Muscle of leg (tissue), 16 donors: ENCODE measurements at places on chromosomes 11 and 22. TPM values are rescaled to one million over a fixed set of nuclear protein-coding genes. Genes with fewer than 3 reads are reported as not detected.

- H3K4me3 ChIP-seq, result no peak overlapping the region
- peaks cover 20% of the 10 kb centered on the region for H3K36me3 ChIP-seq
- no peaks in the 10 kb centered on the region for H3K27me3 ChIP-seq
- DNase-seq, result no peak
Measured at GRCh38 chr22:43129426-43130425, 13.5 kb downstream of the MCAT start.

- no peaks in the 10 kb centered on the region for H3K36me3 ChIP-seq
- peaks cover 9% of the 10 kb centered on the region for H3K4me1 ChIP-seq
- no peaks in the 10 kb centered on the region for H3K27me3 ChIP-seq
- H3K4me3 ChIP-seq, result no peak overlapping the region
Measured at GRCh38 chr11:122153746-122154145, 37.7 kb upstream of the BLID start.

Gene OR51I1
- total RNA-seq, result not detected

Gene LINC01488
- total RNA-seq, result 0.04 TPM

Gene DGAT2
- total RNA-seq, result 0.31 TPM

GRCh38 chr22:49333206-49333605 is 494.5 kb downstream of the BRD1 start:
- H3K36me3 ChIP-seq, result no peaks in the 10 kb centered on the region
- no peak for DNase-seq
- H3K27ac ChIP-seq, result no peak overlapping the region
- no peak overlapping the region for H3K4me3 ChIP-seq
- H3K4me1 ChIP-seq, result no peaks in the 10 kb centered on the region
- peaks cover 5% of the 10 kb centered on the region for H3K27me3 ChIP-seq

Gene SHANK2
- 1.1 TPM for total RNA-seq

DNA sequence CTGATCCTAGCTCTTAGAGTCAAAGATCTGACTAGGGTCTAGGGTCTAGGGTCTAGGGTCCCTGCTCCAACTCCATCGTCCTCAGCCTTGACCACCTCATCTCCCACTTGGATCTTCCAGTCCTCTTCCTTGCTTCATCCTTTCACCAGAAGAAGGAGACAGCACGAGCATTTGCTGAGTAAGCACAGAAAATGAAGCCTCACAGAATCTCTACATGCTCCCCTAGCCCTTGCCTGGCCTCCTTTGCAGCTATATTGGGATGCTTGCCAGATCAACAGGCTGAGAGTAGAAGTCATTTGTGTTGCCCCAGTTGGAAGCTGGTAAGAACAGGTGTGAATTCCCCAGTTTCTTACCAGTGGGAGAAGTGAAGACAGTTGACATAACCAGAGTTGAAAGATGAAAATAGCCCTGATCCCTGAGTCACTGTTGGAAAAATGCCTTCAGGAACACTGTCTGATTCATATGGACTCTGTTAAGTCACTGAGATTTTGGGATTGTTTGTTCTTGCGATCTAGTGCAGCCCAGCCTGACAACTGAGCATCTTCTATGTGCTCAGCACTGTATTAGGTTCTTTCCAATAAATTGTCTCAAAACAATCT is 552.5 kb downstream of the INSC start:
- peaks cover 6% of the 10 kb centered on the region for H3K4me1 ChIP-seq
- H3K27me3 ChIP-seq, result no peaks in the 10 kb centered on the region
- H3K4me3 ChIP-seq, result no peak overlapping the region
- DNase-seq, result no peak
- H3K27ac ChIP-seq, result no peak overlapping the region
- H3K36me3 ChIP-seq, result no peaks in the 10 kb centered on the region

DNA sequence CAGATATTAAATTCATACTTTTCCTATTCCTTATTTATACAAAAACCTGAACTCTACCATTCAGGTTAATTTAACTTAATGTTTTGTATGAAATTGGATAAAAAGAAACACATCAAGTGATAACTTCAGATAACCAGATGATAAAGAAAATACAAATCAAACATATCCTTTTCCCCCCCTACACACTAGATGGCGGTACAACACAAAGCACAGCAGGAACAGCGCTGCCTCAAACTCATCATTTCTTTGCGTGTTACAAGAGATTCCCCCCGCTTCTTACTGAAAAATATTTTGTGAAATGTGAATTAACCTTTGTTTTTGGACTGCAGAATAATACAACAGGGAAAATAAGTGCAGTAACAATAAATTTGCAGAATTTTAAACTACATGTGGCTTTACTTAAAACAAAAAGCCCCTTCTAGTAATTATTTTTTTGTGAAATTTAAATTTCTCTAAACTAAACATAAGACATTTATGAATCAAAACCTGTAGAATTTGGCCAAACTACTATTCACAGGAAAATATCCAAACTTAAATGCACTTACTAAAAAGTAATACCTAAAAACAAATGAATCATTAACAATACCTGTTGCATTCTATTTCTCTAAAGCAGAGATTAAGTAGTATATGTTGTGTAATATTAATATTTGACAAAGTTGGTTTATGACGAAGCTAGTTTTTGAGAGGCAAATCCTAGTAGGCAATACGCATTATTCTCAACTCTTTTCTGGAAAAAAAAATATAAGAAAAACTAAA is 74.4 kb downstream of the ARHGAP32 start:
- H3K4me1 ChIP-seq, result no peaks in the 10 kb centered on the region
- no peak overlapping the region for H3K4me3 ChIP-seq
- no peak overlapping the region for H3K27ac ChIP-seq
- peaks cover 2% of the 10 kb centered on the region for H3K36me3 ChIP-seq
- no peaks in the 10 kb centered on the region for H3K27me3 ChIP-seq

- no peak overlapping the region for H3K27ac ChIP-seq
- H3K27me3 ChIP-seq, result peaks cover 10% of the 10 kb centered on the region
- DNase-seq, result no peak
- H3K36me3 ChIP-seq, result no peaks in the 10 kb centered on the region
Measured at GRCh38 chr11:120556797-120557196, 45.2 kb downstream of the GRIK4 start.

DNA sequence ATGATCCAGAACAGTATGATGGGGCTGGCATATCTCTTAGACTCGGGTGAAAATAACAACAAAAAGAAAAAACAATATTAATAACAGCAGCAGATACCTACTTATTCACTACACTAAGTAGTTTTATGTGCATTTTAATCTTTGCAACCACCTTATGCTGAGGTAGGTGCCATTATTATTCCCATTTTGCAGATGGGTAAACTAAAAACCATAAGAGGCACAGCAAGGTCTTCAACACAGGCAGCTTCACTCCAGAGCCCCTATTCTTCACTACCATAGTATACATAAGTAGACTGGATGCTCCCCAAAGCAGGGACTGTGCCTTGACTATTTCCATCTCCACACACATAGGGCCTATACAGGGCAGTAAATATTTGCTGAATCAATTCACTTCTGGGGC is 41.0 kb downstream of the CLPB start:
- H3K36me3 ChIP-seq, result no peaks in the 10 kb centered on the region
- H3K4me1 ChIP-seq, result no peaks in the 10 kb centered on the region
- H3K27ac ChIP-seq, result no peak overlapping the region
- H3K4me3 ChIP-seq, result no peak overlapping the region

DNA sequence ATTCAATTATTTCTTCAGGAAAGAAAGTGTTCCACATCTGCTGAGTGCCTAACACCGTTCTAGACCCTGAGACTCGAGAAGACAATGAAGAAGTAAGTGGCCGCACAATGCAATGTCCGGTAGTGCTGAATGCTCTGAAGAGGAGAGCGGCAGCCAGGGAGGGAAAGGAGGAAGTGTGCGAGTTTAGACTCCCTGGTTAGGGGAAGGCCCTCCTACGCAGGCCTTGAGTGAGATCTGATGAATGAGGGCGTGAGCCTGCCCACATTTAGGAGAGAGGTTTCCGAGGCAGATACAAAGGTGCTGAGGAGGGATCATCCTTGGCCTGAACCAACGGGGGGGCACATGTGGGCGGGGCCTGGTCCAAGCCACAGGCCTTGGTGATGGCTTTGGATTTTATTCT is 558.6 kb downstream of the NTM start:
- H3K4me1 ChIP-seq, result peaks cover 24% of the 10 kb centered on the region
- H3K4me3 ChIP-seq, result no peak overlapping the region

Gene MUC2
- total RNA-seq, result not detected

Gene CRYBB2
- total RNA-seq, result 0.09 TPM

GRCh38 chr11:42239188-42239587 is 779.7 kb upstream of the LRRC4C start:
- no peak overlapping the region for H3K4me3 ChIP-seq
- no peaks in the 10 kb centered on the region for H3K4me1 ChIP-seq
- DNase-seq, result peak; percentile 92
- no peaks in the 10 kb centered on the region for H3K36me3 ChIP-seq
- H3K27ac ChIP-seq, result no peak overlapping the region
- no peaks in the 10 kb centered on the region for H3K27me3 ChIP-seq

DNA sequence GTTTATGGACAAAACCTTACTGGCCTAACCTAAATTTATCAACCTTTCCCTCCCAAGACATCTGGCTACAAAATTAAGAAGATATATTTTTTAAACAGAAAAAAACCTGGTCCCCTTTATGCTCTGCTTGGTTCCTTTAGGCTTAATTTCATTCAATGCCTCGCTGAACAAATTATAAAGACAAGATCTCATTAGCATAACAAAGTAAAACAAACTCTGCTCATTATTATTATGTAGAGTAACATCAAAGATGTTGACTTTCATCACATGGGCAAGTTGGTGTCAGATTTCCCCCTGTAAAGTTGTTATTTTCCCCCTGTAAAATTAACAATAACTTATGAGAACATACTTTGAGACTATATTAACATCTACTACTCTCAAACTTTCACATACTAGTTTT is 11.0 kb downstream of the RRAS2 start:
- no peaks in the 10 kb centered on the region for H3K27me3 ChIP-seq
- no peak overlapping the region for H3K4me3 ChIP-seq

GRCh38 chr11:2750101-2750681 is 50.4 kb upstream of the KCNQ1OT1 start:
- H3K36me3 ChIP-seq, result no peaks in the 10 kb centered on the region
- H3K4me1 ChIP-seq, result peaks cover 25% of the 10 kb centered on the region
- H3K27me3 ChIP-seq, result peaks cover 7% of the 10 kb centered on the region
- H3K4me3 ChIP-seq, result no peak overlapping the region
- no peak overlapping the region for H3K27ac ChIP-seq

DNA sequence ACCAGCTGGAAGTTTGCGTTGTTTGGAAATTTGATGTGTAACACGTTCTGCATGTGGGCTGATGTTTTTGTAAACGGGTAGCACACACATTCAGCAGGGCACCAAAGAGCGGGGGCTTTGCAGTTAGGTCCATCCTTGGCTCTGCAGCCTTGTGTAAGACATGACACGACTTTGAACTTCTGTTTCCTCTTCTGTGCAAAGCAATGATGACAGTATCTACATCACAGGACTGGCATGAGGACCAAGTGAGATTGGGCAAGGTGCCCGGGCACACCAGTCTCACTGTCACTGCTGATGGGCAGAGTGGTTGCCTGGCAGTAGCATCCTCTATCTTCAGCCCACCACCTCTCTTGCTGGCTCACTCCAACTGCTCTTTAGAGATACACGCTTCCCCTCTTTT is 3.3 kb downstream of the TCN2 start:
- peaks cover 37% of the 10 kb centered on the region for H3K4me1 ChIP-seq
- peaks cover 10% of the 10 kb centered on the region for H3K36me3 ChIP-seq
- no peaks in the 10 kb centered on the region for H3K27me3 ChIP-seq
- no peak for DNase-seq
- H3K4me3 ChIP-seq, result no peak overlapping the region
- no peak overlapping the region for H3K27ac ChIP-seq

DNA sequence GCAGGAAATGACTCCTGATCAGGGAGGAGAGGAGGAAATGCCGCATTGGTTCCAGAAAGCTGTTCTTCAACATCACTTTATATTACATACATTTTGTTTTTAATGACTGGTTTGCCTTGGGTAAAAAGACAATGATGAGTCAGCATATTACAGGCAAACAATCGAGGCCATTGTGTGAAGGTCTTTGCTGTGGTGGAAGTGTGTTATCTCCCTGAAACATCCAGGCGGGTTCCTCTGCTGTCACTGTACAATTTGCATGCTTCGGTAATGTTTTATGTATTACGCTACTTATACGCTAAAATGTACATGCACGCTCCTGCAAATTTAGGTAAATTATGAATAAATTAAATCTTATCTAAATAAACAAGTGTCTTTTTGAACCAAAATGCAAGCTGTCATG is 161.1 kb downstream of the KIRREL3 start:
- DNase-seq, result no peak
- no peak overlapping the region for H3K27ac ChIP-seq
- no peaks in the 10 kb centered on the region for H3K36me3 ChIP-seq

DNA sequence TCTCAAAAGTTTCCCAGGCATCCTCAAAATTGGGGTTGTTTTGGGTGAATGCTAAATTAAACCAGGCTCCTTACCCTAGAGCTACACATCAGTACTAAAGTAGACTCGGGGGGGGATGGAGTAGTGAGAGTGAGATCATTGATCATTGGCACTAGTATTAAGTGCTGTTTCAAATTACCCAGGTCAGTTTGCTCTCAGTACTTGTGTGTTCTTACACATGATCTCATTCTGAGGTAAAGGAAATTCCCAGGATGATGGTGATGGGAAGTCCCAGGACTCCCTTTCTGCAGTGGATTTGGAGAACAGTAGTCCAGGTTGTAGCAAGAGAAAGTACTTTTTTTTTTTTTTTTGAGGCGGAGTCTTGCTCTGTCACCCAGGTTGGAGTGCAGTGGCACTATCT is 12.5 kb downstream of the RBM4 start:
- H3K36me3 ChIP-seq, result peaks cover 54% of the 10 kb centered on the region
- DNase-seq, result no peak
- H3K27me3 ChIP-seq, result no peaks in the 10 kb centered on the region
- H3K4me1 ChIP-seq, result no peaks in the 10 kb centered on the region
- no peak overlapping the region for H3K4me3 ChIP-seq
- H3K27ac ChIP-seq, result no peak overlapping the region

GRCh38 chr22:33811686-33812085 is 108.6 kb downstream of the LARGE1 start:
- H3K4me1 ChIP-seq, result peaks cover 16% of the 10 kb centered on the region
- DNase-seq, result peak; percentile 99
- no peaks in the 10 kb centered on the region for H3K27me3 ChIP-seq
- peak overlapping the region; percentile 84 for H3K27ac ChIP-seq

GRCh38 chr11:2859699-2860037 is 25.9 kb downstream of the CDKN1C start:
- peaks cover 46% of the 10 kb centered on the region for H3K27me3 ChIP-seq
- peaks cover 19% of the 10 kb centered on the region for H3K4me1 ChIP-seq
- H3K4me3 ChIP-seq, result no peak overlapping the region
- DNase-seq, result no peak
- no peaks in the 10 kb centered on the region for H3K36me3 ChIP-seq

Gene MAPK8IP2
- 0.22 TPM for total RNA-seq

DNA sequence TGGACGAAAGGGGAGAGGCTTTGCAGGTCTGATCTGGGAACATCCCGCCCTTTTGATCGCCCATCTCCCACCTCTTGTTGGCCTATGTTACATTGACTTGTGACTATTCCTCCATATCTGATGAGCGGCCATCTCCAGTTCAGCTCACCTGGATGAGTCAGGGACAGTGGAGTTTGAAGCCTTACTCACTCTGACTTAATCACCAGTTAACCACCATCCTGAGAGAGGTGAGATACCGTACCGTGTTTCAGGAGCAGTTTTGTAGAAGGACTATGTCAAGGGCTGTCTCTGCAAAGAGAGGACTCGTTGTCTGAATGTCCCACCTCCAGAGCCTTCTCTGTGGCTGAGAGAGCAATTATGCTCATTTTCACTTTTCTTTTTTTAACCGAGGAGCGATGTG is 771.7 kb downstream of the NTM start:
- H3K27ac ChIP-seq, result no peak overlapping the region
- H3K27me3 ChIP-seq, result no peaks in the 10 kb centered on the region
- no peaks in the 10 kb centered on the region for H3K4me1 ChIP-seq
- no peak for DNase-seq
- no peak overlapping the region for H3K4me3 ChIP-seq

- H3K4me1 ChIP-seq, result peaks cover 27% of the 10 kb centered on the region
- H3K27me3 ChIP-seq, result no peaks in the 10 kb centered on the region
- peaks cover 45% of the 10 kb centered on the region for H3K36me3 ChIP-seq
- no peak overlapping the region for H3K27ac ChIP-seq
- H3K4me3 ChIP-seq, result no peak overlapping the region
Measured at GRCh38 chr11:65212226-65212801, 30.6 kb downstream of the CAPN1 start.
